ENCODE measurements at places on chromosomes 1 and 21.

DNA sequence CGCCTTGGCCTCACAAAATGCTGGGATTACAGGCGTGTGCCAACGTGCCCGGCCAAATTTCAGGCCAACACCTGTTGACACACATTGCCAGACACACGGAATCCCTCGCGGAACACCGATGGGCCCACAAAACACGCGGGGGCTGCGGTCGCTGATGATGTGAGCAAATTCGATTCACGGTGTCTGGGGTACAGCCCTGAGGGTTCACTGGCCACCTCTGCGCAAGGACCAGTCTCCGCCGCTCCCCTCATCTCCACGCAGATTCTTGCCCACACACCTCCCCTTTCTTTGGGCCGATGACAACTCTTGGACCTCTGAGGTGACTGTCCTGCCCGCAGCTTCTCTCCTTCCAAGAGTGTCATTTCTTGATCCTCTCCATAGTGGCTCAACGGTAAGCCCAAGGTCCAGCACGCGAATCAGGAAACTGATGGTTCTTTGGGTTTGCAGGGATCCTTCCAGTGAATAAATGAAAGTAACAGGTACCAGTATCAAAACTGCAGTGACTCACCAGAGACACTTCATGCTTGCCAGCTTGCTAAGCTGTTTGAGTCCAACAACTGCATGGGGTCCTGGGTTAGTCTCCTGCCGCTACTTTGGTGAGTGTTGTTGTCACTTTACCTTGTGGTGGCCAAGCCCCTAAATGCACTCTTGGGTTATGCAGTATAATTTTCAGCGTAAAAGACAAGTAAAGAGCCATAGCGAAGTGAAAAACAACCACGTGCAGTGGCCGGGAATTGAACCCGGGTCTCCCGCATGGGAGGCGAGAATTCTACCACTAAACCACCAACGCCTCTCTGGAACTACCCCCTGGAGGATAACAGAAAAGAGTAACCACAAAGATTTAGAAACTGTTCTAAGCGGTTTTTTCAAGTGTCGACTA is 11.0 kb upstream of the RNU1-3 start:
- peak; percentile 64 for DNase-seq

DNA sequence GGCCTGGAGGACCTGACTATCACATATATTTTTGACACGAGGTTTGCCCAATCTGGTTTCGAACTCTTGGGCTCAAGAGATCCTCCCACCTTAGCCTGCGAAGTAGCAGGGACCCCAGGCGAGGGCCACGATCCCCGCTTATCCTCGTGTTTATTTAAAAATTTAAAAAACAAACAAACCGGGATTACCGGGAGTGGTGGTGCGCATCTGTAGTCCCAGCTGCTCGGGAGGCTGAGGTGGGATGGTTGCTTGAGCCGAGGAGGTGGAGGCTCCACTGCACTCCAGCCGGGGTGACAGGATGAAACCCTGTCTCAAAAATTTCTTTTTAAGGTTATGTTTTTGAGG is 452 bp upstream of the EXOSC10 start:
- no peak for DNase-seq

DNA sequence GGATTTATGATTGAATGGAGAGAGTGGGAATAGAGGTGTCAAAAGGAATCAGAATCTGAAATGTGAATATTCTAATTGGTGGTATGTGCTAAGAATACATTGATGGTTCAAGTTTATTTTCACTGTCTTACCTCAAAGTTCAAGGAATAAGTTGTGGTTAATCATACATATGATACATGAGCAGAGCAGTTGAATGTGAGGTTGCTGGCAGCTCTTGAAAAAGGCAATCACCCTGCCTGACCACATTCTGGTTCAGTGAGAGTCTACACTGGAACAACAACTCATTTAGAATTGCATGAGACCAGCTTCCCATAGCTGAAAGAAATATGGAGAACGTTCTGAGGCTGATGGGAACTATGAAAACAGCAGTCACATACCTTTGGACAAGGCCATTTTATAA is 68.3 kb upstream of the ARHGAP29 start:
- no peak for DNase-seq

DNA sequence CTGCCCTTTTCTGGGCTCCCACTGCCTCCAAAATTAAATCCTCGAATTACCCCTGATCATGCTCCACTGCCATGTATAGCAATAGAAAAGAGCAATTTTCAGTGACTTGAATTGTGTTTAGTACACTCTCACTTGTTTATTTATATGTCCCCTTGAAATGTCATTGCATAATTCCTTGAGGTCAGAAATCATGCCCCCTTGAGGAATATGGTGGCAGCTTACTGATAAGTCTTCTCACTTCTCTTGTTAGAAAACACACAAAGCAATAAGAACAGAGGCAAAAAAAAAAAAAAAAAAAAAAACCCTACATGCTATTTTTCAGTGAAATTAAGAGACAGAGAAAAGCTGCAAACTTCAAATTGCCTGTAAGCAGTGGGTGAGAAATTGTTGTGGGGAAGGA is 37.5 kb downstream of the GPR88 start:
- DNase-seq, result no peak

DNA sequence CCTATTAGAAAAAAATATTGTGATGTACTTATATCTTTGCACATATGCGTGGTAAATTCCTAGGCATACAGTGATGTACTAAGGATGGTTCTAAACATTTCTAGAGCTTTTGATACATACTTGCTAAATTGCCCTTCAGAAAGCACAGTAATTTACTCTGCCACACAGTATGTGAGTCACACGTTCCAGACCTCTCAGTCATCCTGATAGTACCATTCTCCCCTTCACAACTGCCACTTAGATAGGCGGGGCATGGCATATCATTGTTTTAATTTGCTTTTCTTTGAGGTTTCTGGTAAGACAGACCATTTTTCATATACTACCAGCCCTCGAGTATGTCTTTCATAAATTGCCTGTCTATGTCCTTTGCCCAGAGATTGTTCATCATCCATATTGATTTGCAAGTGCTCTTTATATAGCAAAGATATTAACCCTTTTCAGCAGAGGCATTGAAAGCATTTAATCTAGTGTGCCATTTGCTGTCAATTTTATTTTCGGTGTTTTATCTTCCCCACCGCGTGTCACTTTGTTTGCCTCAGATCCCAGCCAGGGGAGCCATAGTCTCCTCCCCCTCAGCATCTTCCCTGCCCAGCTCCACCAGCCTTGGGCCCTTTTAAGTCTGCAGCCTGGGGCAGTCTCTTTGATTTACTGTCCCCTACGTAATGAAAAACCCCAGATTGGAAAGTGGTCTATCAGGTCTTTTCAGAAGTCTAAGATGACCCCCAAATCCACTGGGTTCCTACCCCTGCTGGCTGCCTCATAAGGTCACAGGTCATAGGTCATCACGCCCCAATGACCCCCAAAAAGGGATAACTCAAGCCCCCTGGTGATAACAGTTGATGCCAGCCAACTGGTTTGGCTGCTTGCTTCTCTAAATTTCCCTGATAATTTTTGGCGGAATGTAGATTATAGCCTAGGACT is 11.8 kb upstream of the PAX7 start:
- DNase-seq, result no peak

- DNase-seq, result no peak
Observed at GRCh38 chr1:241654019-241654418, 1.9 kb downstream of the WDR64 start.

All from CD4-positive, alpha-beta T cell treated with Interleukin-21 for 1 hour (primary cell).